ENCODE measurements at places on chromosomes 7 and 10. TPM values are rescaled to one million over a fixed set of nuclear protein-coding genes. Genes with fewer than 3 reads are reported as not detected.

The ANKRD7 gene
- not detected for total RNA-seq

The ABCA13 gene
- not detected for total RNA-seq

The OPN4 gene
- total RNA-seq, result not detected

The SDK1 gene
- 4.4 TPM for total RNA-seq

The VWA2 gene
- total RNA-seq, result 0.09 TPM

The RBM48 gene
- total RNA-seq, result 22.8 TPM
